ENCODE measurements at places on chromosomes 11 and 22. TPM values are rescaled to one million over a fixed set of nuclear protein-coding genes. Genes with fewer than 3 reads are reported as not detected.

Gene SOX10
- 0.29 TPM for total RNA-seq

Gene OR51M1
- total RNA-seq: not detected

Gene TMEM191B
- total RNA-seq: 1.1 TPM

Gene TUB
- total RNA-seq: 0.88 TPM

Gene FAM181B
- not detected for total RNA-seq

Gene MMP26
- total RNA-seq: not detected

Gene SMTNL1
- total RNA-seq: not detected

Gene TESMIN
- total RNA-seq: 0.69 TPM

Gene SCGB1C1
- not detected for total RNA-seq

DNA sequence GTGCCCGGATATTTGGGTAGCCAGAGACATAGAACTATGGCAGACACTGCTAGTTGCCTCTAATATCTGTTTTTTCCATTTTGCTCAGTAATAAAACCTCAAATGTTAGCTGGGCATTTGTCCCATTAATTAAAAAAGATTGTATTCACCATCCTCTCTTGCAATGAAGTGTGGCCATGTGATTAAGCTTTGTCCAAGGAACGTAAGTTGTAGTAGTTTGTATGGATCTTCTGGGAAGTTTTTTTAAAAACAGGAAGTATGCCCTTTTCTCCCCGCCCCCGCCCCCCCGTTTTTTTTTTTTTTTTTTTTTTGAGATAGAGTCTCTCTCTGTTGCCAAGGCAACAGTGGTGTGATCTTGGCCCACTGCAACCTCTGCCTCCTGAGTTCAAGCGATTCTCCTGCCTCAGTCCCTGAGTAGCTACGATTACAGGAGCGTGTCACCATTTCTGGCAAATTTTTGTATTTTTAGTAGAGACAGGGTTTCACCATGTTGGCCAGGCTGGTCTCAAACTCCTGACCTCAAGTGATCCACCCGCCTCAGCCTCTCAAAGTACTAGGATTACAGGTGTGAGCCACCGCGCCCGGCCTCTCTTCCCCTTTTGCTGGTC is 1.7 kb upstream of the TMEM135 start:
- no peak for DNase-seq

GRCh38 chr11:34344768-34345539 is 12.9 kb downstream of the ABTB2 start:
- peak; percentile 83 for DNase-seq

DNA sequence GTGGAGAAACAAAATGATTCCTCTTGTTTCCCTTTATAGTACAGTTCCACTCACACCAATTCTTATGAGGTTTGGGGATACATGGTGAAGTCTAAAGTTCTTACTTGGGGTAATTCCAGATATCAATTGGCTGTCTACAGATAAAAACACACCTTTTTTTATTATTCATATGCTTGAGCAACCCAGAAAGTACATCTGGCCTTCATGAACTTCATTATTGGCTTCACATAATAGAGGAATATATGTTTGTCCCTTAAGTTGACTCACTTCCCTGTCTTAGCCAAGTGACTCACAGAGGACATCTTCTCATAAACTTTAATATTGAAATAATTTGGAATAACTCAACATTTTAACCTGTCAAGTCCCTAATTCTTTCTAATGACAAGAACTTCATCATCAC is 36.3 kb upstream of the SOX6 start:
- no peak for DNase-seq

DNA sequence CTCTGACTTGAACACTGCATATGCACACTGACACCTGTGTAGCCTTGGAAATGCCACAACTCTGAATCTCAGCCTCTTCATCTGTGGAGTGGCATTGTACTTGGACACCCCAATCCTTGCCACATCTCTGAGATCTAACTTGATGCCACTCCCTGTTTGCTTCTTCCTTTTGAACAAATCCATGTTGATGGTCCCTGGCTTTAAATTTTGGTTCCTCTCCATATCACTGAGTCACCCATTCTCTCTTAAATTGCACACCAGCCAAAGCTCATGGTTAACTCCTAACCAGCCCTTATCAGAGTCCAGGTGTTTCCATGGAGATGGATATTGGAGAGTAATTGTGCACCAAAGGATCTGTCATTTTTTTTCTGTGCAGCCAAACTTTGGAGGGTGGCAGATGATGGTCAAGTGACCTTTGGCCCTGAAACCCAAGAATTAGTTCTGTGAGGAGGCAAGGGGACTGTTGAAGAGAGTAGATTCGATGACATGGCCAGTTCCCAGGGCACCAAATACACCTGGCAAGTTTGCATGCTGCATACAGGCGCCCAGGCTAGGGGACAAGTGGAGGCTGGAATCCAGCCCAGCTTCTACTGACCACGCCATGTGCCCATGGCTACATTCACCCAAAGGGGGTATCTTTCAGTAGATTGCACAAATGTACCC is 25.1 kb upstream of the PAMR1 start:
- no peak for DNase-seq

DNA sequence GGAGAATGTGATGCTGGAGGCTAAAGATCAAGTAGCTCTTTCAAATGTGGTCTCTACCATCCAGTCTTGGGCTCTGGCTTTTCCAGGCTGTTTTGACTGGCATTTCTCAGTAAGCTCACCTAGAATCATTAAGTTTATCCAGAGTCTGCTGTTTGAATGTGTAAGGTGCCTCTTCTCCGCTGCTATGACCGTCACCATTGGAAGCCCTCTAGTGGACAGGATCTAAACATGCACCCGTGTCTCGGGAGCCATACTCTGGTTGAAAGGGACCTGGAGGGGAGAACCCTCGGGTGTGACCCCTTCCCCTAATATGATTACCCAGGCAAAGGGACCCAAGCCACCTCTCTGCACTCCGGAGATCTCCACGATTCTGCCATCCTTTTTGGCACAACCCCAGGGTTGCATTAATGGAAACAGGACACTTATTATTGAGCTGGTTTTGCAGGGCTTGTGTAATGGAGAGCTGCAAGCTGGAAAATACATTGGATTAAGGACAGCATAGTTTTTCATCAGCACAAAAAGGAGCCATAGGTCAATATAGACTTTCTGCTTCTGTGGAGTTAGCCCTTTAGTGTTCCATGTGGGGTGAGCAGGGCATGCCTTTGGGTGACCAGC is 191.0 kb upstream of the LARGE1 start:
- DNase-seq: peak; percentile 45

DNA sequence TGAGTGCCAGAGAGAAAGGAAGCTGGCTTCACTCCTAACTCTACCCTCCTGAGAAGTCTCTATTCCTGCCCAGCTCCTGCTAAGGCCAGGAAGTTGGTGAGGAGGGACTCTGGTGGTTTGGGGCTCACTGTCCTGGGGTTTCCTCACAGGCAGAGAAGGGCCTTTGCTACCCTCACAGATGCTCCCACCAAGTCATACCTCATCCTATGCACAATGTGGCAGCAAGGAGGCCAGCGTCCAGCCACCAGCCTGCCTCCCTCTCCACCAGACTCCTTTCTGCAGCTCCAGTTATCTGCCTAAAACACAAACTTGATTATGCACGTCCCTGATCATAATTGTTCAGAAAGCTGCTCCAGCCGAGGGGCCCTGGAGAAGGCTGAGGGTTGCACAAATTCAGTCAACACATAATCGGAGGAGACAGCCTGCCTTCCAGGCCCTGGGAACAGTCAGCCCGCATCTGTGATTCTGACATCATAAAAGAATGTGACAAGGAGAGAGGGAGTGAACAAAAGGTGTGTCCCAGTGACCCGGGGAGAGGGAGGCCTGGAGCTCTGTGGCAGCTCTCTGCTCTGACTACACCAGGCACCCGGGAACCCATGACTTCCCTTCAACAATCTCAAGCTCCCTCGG is 28.8 kb downstream of the DKK3 start:
- no peak for DNase-seq

DNA sequence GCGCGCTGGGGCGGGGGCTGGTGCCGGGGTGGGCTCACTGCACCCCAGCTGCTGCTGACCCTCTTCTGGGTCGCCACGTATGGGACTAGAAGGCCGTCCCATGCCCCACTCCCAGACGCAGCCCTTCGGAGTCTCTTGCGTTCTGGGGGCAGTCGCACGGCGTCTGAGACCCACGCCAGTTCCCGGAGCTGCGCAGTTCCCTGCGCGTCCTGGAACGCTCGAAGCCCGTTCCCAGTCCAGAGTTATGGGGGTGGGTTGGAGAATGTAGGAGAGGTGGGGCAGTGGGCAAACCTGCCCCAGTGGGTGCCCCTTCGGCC is 375 bp downstream of the LAYN start:
- no peak for DNase-seq

DNA sequence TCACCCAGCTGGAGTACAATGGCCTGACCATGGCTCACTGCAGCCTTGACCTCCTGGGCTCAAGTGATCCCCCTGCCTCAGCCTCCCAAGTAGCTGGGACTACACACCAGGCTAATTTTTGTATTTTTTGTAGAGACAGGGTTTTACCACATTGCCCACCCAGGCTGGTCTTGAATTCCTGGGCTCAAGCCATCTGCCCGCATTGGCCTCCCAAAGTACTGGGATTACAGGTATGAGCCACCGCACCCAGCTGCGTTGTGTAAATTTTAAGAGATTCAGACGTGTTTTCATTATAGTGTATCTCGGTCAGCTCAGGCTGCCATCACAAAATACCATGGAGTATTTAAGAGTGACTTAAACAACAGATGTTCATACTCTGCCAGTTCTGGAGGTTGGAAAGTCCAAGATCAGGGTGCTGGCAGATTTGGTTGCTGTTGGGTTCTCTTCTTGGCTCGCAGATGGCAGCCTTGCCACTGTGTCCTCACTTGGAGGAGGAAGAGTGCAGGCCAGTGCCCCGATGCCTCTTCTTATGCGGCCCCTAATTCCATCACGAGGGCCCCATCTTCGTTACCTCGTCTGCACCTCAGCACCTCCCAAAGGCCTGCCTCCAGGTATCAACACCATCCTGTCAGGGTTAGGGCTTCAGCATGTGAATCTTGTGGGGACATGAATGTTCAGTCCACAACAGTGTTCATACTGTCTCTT is 32.6 kb upstream of the PARVB start:
- no peak for DNase-seq

GRCh38 chr22:20244691-20245576 is 23.2 kb downstream of the RTN4R start:
- DNase-seq: no peak

- DNase-seq: no peak
Measured at GRCh38 chr22:49449377-49449776, 378.3 kb downstream of the BRD1 start.

DNA sequence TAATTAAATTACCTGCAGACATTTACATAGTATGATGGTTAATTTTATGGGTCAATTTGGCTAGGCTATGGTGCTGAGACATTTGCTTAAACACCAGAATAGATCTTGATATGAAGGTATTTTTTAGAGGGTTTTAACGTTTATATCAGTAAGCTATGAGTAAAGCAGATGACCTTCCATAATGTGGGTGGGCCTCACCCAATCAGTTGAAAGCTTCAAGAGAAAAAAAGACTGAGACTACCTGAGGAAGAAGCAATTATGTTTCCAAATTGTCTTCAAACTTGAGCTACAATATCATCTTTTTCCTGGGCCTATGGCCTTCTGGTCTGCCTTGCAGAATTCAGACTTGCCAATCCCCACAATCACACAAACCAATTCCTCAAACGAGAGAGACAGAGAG is 498.8 kb upstream of the API5 start:
- no peak for DNase-seq
